ENCODE measurements at places on chromosomes 2 and 18.
A peak's percentile ranks its signal among the peaks of the same experiment; 100 is the strongest.

GRCh38 chr2:20164061-20164733 lies 60.7 kb downstream of the SDC1 start:
- DNase-seq, result no peak

DNA sequence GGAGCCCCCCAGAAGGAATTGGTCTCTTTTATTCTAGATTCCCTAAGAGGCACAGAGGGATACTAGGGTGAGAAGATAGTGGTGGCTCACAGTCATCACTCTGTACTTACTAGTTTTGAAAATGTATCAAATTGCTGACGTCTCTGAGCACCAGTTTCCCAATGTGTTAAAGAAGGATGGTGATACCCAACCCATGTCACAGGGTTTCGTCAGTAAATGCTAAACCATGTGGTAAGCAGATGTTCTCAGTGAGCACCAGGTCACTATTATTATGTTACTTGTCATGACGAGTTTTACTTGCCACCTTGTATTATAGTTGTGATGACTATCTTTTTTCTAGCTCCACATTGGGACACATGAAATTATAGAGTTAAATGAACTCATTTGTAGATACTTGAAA lies 54.7 kb downstream of the NEDD4L start:
- DNase-seq, result no peak

- DNase-seq, result no peak
Measured at GRCh38 chr2:39725401-39725800, 53.7 kb downstream of the THUMPD2 start.

GRCh38 chr2:4930704-4931103 lies 761.5 kb upstream of the SOX11 start:
- DNase-seq, result no peak

DNA sequence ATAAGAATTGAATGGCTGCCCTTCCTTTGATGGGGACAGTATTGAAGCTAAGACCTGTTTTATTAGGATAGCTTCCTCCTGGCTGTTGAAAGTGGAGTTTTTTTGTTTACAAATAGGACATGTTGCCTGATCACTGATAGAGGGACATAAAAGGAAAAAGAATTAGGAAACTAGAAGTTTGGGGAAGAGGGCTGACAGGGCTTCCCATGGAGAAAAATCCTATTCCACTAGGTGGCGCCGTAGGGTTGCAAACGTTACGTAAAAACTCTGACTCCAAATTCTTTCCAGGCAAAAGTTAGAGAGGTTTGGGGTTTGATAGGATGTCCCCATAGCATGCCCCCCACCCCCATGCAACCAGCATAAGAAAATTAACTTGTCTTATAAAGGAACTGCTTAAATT lies 11.1 kb upstream of the RBFA start:
- DNase-seq, result peak; percentile 30

DNA sequence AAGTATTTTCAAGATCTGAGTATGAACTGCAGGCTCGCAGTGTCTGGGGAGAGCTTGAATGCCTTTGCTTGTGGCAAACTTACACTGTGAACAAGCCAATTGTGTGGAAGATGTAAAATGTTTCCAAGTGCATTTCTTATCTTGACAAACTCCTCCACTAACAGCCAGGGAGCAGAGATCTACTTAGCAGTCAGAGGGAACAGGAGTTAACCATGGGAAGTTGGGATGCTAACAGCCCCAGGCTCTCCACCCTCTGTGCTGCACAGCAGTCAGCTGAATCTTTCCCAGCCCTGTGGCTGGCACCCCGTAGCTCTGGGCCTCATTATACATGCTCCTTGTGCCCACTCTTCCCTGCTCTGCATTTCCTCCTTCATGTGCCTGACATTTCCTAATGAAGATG lies 450.2 kb downstream of the TSN start:
- DNase-seq, result no peak

- DNase-seq, result no peak
Measured at GRCh38 chr2:209147981-209148380, 275.9 kb upstream of the MAP2 start.

DNA sequence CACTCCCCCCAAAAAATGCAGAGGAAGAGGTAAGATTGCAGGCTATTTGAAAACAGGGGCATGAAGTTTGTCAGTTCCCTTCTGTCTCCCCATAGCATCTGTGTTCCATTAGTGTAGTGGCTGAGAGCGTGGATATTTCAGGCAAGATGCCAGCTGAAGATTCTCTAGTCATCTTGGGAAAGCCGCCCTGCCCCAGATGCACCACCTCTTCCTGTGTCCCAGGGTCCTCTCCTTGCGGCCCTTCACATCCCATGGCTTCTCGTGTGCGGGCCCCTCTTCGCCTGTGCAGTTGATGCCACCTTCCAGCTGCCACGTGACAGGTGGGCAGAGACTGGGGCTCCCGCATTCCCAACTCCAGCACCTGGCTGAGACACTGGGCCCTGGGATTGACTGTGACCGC lies 16.1 kb downstream of the TMEM127 start:
- DNase-seq, result no peak

DNA sequence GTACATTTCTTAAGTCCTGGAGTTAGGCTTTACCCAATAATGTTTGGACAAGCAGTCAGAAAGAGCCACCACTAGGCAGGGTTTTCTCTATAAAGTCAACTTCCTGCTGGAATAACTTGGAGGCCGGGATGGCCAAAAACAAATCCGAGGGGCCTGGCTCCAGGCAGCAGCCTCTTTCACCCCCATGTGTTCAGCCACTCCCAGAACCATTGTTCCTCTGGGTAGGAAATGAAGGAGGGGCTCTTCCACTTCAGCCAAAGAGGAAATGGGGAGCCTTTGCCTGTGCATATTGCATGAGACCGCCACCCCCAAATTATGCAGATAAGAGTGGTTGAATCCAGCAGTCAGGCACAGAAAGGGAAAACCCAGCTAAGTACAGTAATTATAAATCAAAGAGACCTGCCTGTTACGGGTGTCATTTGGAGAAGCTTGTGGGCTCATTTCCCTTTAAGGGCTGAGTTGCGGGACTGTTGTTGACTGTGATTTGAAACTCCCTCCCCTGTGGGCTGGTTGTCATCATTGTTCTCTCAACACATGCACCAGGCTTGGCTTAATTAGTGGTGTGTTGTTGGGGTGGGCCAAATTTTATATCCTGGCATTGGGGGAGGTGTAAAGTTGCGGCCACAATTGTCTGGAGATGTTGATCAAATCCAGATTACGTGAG lies 212.8 kb upstream of the SOX11 start:
- DNase-seq, result peak; percentile 28

DNA sequence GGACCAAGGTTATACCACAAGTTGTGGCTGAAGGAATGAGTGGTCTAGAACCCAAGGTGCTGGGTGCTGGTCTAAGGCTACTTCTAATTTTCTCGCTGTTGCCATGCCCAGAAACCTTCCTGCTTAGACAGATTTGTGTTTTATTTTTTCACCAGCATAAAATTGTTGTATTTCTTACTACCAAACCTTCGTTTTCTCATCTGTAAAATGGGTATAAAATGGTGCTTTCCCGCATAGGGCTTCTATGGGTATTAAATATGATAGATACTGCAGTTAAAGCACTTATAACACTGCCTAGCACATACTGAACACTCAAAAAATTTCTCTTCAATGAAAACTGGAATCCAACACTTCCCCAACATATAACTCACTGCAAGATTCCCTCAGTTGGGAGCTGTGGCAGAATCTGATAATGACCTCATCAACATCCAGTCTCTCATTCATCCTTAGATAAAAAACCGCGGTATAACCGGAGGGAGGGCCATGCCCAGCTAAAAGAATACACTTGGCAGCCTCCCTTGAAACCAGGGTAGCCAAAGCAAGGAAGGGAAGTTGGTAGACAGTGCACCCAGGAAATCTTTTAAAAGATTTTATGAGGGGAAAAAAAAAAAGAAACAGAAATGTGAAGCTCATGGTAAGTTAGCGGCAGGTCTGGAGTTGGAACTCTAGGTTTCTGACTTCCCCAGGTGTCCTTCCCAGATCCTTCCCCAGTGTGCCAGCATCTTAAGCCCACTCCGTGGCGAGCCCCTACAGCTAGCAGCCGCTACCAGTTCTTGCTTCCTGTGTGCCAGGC lies 1.2 kb downstream of the NEMP2 start:
- DNase-seq, result no peak

DNA sequence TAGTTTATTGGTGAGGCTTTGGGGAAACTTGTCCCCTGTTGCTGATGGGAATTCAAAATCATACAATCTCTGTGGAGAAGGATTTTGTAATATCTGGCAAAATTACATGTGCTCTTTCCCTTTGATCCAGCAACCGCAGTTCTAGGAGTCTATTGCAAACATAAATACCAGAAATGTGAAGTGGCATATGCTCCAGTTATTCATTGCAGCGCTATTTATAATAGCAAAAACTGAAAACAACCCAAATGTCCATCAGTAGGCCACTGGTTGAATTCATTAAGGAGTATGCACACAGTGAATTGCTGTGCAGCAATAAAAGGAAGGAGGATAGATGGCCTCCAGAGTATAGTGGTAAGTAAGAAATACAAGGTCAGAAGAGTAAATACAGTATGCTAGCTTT lies 76.5 kb downstream of the HNRNPLL start:
- DNase-seq, result no peak

Measured in activated naive CD4-positive, alpha-beta T cell treated with anti-CD3 and anti-CD28 coated beads for 36 hours (primary cell).